Nephron progenitor cell (in vitro differentiated cells): ENCODE measurements at places on chromosomes 6 and 20.

- no peaks in the 10 kb centered on the region for H3K4me1 ChIP-seq
- DNase-seq, result no peak
- H3K36me3 ChIP-seq, result peaks cover 15% of the 10 kb centered on the region
- H3K4me3 ChIP-seq, result no peak overlapping the region
Measured at GRCh38 chr6:155473741-155474140, 18.1 kb upstream of the NOX3 start.

DNA sequence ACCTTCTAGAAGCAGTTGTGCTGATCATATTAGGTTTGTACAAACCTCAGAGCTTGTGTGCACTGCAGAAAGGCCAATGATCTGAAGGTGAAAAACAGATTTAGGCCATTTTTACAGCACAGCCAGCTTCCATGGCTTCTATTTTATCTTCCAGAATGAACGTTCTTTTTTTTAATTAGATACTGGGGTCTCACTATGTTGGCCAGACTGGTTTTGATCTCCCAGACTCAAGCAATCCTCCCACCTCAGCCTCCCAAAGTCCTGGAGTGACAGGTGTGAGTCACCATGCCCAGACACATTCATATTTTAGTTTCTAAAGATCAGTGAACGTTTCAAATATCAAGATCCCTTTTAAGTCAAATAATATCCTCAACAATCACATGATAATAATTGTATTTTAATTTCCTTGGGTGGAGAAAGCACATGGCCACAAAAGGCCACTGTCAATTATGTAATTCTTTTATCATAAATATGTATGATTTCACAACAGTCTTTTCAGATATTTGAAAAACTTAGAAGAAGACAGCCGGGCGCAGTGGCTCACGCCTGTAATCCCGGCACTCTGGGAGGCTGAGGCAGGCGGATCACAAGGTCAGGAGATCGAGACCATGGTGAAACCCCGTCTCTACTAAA lies 326.7 kb upstream of the JARID2 start:
- H3K36me3 ChIP-seq, result no peaks in the 10 kb centered on the region
- no peak for DNase-seq
- H3K27me3 ChIP-seq, result no peaks in the 10 kb centered on the region
- H3K4me3 ChIP-seq, result no peak overlapping the region

GRCh38 chr6:101296169-101296960 lies 97.1 kb upstream of the GRIK2 start:
- no peak overlapping the region for H3K4me3 ChIP-seq
- no peak for DNase-seq
- H3K27ac ChIP-seq, result peak overlapping the region; percentile 40
- H3K4me1 ChIP-seq, result peaks cover 33% of the 10 kb centered on the region
- no peaks in the 10 kb centered on the region for H3K27me3 ChIP-seq

DNA sequence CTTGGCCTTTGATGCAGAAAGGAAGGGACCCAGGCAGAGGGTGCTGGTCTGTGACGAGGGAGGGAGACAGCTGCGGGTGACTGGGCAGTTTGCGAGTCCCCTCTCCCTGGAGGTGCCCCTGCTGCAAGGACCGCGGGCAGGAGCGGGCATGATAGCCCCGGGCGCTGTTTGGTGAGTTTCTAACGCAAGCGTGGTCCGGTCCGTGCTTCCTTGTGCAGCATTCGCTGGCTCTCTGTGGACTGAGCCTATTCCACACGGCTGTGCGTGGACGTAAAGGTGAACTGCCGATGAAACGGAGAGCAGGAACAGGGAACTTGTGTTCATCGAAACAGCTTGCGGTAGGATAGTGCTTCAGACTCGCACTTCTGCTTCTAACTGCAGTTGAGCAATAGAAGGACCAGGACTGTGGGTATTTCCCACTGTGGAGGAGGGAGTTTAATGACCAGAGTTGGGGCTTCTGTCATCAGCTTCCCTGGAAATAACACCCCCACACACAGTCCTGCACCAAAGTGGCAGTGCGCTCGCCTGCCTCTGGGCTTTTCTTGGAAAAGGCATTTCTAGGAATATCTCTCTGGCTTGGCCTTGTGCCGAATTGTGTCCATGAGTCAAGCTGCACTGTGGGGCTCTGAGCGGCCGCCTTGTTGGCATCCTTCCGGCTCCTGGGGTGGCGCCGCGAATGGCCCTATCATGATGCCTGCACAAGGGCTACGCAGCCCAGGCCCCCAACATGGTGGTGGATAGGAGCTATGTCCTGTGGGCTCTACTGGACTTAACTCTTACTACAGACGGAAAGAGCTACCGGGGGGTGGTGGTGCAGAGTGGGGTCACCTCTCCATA lies 48.9 kb downstream of the DUSP22 start:
- H3K4me3 ChIP-seq, result no peak overlapping the region
- peaks cover 27% of the 10 kb centered on the region for H3K36me3 ChIP-seq
- no peak overlapping the region for H3K27ac ChIP-seq
- no peak for DNase-seq
- H3K4me1 ChIP-seq, result peaks cover 17% of the 10 kb centered on the region

GRCh38 chr6:9647599-9647998 lies 767.3 kb downstream of the TFAP2A start:
- H3K27ac ChIP-seq, result no peak overlapping the region
- no peak overlapping the region for H3K4me3 ChIP-seq
- no peaks in the 10 kb centered on the region for H3K27me3 ChIP-seq

GRCh38 chr20:21228511-21228910 lies 74.6 kb upstream of the XRN2 start:
- peak overlapping the region; percentile 30 for H3K27ac ChIP-seq
- no peak for DNase-seq
- peaks cover 11% of the 10 kb centered on the region for H3K27me3 ChIP-seq
- H3K36me3 ChIP-seq, result peaks cover 9% of the 10 kb centered on the region

DNA sequence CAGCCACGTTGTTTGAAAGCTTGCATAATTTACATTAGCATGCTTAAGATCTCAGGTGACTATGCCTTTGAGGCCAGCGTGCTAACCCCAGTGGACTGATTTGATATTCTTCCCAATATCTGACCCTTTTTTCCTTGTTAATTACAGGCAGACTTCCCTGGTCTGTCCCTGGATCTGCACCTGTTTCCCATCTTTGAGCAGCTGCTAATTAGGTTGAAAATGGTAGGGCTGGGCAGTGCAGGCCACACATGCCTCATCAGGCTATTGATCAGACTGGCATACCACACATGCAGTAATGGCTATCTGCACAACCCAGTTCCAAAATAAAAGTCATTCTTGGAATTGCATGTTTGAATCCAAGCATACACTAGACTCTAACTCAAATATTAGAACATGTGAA lies 164.3 kb upstream of the TFAP2D start:
- H3K4me3 ChIP-seq, result no peak overlapping the region
- H3K4me1 ChIP-seq, result peaks cover 5% of the 10 kb centered on the region
- no peaks in the 10 kb centered on the region for H3K36me3 ChIP-seq
- H3K27me3 ChIP-seq, result no peaks in the 10 kb centered on the region
- H3K27ac ChIP-seq, result no peak overlapping the region

DNA sequence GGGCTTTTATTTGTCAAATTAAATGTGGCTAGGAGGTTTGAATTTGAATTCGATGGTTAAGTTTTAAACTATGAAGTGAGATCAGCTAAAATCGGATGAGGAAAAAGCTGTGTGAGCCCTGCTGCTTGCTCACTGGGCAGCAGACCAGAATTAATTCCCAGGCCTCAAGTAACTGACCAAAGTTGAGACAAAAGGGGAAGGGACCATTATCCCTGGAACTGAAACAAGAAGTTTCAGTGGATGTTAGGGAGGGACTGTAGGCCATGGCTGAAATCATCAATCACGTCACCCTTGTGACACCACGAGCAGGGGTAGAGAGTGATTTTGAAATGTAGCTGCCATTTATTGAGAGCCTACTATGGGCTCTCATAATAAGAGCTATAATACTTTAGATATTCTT lies 7.0 kb upstream of the PRSS35 start:
- no peaks in the 10 kb centered on the region for H3K36me3 ChIP-seq
- H3K27ac ChIP-seq, result peak overlapping the region; percentile 50
- DNase-seq, result no peak

- H3K27ac ChIP-seq, result no peak overlapping the region
- no peaks in the 10 kb centered on the region for H3K27me3 ChIP-seq
- H3K4me1 ChIP-seq, result no peaks in the 10 kb centered on the region
- no peak overlapping the region for H3K4me3 ChIP-seq
- DNase-seq, result no peak
Measured at GRCh38 chr6:102942206-102942605, 1548.7 kb downstream of the GRIK2 start.

- no peak overlapping the region for H3K4me3 ChIP-seq
- peaks cover 8% of the 10 kb centered on the region for H3K27me3 ChIP-seq
- no peak for DNase-seq
- H3K4me1 ChIP-seq, result peaks cover 30% of the 10 kb centered on the region
- no peak overlapping the region for H3K27ac ChIP-seq
- H3K36me3 ChIP-seq, result peaks cover 5% of the 10 kb centered on the region
Measured at GRCh38 chr6:1739220-1739619, 129.5 kb downstream of the FOXC1 start.

DNA sequence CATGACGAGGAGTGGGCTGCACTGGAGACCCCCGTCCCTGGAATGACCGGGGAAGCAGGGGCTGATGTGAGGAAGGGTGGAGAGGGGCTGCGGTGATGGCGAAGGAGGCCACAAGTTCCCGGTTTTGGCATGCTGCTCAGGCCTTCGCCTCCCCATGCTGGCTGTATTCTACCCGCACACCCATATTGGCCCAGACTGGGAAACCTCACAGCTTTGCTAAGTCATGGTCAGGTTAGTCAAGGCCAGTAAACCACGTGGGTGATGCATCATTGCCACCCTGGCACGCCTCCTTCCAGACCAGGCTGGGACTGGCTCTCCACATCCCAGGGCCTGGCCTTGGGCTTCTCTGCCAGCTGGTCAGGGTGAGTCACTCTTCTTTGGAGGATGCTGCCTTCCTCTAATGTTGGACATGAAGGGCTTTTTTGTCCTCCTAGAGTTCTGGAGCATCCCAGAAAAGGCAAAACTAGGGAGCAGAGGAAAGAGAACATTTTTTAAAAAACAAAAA lies 53.8 kb downstream of the PCNA start:
- H3K27me3 ChIP-seq, result no peaks in the 10 kb centered on the region
- H3K4me3 ChIP-seq, result no peak overlapping the region
- H3K4me1 ChIP-seq, result no peaks in the 10 kb centered on the region
- no peak for DNase-seq
- peaks cover 10% of the 10 kb centered on the region for H3K36me3 ChIP-seq

DNA sequence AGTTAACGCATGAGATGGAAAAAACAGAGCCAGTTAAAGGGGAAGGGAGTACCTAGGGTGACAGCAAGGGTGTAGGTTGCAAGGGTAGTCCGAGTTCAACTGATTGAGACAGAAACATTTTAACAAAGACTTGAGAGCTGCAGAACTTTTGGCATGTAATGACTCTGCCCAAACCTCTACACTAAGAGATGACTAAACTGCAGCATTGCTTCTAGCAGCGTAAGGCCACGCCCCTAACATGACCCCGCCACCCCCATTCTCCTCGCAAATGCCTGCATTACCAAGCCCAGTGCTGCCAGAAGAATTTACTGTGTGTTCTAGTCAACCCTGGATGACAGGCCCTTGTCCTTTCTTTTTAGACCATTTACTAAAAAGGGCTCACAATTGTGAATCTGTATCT lies 6.3 kb upstream of the HINT3 start:
- H3K4me3 ChIP-seq, result no peak overlapping the region
- H3K36me3 ChIP-seq, result no peaks in the 10 kb centered on the region
- H3K27me3 ChIP-seq, result peaks cover 12% of the 10 kb centered on the region
- no peak for DNase-seq
